ENCODE measurements at places on chromosomes 7 and 10. TPM values are rescaled to one million over a fixed set of nuclear protein-coding genes. Genes with fewer than 3 reads are reported as not detected.

Gene WDFY4
- 1.8 TPM for polyA plus RNA-seq

Gene SLIT1
- 0.10 TPM for polyA plus RNA-seq

Gene HYCC1
- polyA plus RNA-seq = 8.3 TPM

Gene PTF1A
- polyA plus RNA-seq = not detected

Gene BMI1
- 63.3 TPM for polyA plus RNA-seq

Gene SYT15B
- polyA plus RNA-seq = 0.55 TPM

Gene PTPRZ1
- 1.9 TPM for polyA plus RNA-seq

Gene LDB3
- 3.6 TPM for polyA plus RNA-seq

Gene ZNF248
- 18.3 TPM for polyA plus RNA-seq

Gene SEMA3E
- polyA plus RNA-seq = 0.42 TPM

All from ovary (tissue), 10 donors.